ENCODE measurements at places on chromosomes 7 and 10. TPM values are rescaled to one million over a fixed set of nuclear protein-coding genes. Genes with fewer than 3 reads are reported as not detected.

The CNTNAP2 gene
- not detected for total RNA-seq

The MGAM2 gene
- total RNA-seq: not detected

The UCN3 gene
- total RNA-seq: not detected

The HECW1 gene
- total RNA-seq: not detected

The C1QL3 gene
- total RNA-seq: not detected
